ENCODE measurements at places on chromosomes 6 and 20.

DNA sequence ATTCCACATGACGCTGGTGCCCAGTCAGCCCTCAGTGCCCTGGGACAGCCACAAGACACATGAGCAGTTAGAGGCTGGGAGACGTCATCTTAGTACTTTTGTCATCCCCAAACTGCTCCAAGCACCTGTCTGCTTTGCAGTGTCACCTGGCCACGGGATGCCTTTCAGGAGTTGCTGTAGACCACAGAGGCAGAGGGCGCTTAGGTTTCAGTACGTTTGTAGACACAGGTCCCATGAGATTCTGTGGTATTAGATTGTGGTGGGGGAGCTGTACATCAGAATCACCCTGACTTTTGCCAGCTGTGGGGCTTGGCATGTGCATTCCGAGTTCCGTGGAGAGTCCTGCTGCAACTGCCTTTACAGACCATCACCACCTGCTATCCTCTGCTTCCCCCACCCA is 16.7 kb downstream of the MAVS start:
- no peak for DNase-seq

- DNase-seq = no peak
Observed at GRCh38 chr6:160226118-160226591, 32.5 kb downstream of the SLC22A2 start.

DNA sequence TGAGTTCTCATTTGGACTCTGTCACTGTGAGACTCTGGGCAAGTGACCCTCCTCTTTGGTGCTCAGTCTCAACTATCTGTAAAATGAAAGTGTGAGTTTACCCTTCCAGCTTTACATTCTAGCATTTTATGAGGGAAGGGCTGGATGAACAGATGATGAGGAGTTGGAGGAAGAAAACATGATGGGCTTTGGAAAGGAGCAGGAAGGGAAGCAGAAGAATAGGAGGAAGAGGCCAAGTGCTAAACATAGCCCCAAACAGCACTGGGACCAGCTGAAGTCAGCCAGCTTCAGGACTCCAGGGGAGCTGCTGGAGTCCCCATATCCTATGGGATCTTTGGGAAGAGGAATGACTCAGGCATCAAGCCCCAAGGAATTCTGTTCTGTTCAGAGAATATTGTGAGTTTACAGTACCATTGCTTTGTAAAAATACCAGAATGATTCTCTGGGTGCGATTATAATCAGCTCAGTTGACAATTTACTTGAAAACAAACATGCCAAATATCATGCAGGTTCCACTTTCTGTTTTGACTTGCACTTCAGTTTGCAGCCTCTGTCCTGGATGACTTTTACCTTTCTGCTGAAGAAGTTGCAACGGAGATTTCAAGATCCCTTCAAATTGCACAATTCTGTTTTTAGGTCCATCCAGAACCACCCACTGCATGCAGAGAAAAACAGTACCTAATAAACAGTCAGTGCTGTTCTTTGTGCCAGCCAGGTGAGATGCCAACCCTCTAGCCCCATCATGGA is 3.2 kb downstream of the CD40 start:
- DNase-seq = no peak

DNA sequence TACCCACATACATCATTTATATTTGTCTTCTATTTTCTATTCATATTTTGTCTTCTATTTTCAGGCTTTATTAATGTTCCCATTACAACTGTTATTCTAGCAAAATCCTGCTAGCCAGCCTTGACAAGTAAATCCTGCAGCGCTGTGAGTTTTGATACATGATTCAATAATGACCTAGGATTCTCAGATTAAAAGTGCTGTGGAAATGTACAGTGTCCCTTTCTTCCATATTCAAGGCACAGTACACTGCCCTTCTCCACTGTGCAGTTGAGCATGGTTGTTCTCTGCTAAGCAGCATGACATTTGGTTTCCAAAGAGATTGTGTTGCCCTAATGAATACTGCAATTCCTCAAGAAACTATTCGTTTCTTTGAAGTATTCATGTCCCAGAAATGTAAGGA is 5.8 kb upstream of the HEY2 start:
- no peak for DNase-seq

DNA sequence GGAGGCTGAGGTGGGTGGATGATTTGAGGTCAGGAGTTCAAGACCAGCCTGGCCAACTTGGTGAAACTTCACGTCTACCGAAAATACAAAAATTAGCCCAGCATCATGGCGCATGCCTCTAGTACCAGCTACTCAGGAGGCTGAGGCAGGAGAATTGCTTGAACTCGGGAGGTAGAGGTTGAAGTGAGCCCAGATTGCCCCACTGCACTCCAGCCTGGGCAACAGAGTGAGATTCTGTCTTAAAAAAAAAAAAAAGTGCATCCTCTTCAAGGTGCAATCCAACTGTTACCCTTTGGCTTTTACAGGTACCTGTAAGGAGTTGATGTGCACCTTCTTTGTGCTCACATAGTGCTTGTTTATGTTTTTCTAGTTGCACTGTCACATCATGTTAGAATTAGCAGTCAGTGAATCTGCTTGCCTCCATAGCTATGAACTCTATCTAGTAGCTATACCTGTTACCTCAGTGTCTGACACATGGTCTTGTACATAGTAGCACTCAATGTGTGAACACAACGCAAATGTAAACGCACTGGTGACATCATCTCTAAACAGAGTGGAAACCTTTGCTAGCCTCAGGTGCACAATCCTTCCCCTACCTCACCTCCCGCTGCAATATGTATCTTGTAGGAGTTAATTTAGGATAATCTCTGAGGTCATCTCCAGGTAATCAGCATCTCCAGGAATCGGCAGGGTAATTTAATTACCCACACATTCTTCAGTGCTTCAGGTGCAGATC is 9.7 kb downstream of the MSH5 start:
- DNase-seq = no peak

DNA sequence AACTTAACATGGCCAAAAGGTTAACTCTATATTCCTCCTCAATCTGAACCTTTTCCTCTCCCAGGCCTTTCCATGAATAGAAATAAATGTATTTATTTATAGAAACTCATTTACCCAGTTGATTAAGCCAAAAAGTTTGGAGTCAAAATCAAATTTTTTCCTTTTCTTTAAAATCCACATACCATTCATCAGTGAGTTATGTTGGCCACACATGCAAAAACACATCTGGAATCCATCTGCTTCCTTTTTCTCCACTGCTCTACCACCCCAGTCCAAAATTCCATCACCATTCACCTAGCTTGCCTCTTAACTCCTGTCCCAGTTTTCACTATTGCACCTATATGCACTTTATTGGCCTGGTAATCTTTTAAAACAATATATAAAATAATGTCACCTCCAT is 62.4 kb upstream of the TMEM200A start:
- DNase-seq = no peak

DNA sequence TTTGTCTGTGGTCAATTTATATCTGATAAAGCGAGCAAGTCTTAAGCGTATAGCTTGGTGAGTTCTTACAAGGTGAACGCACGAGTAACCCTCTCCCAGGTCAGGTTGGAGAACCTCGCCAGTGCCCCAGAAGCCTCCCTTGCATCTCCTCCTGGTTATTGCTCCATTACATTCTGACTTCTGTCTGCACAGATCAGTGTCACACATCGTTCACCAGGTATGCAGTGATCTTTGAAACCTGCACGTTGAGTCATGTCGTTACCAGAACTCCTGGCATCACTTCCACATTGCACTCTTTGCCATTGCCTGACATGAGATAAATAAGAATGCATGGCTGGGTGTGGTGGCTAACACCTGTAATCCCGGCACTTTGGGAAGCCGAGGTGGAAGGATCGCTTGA is 44.2 kb downstream of the AKAP12 start:
- DNase-seq = no peak

DNA sequence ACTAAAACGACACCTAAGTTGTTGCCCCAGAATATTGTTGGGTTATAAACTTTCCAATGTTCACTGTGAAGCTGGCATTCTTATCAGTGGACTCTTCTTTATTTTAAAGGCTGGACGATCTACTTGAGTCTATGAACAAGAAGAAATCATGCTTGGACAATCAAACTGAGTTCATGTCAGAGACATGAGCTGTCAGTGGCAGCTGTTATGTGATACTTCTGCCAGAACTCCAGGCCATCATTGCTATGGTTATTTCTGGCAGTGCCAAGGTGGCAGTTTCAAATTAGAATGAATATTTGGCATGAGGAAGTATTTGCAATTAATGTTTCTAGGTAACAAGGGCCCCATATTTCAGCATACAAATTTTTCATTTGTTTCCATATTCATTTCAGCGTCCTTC is 417.3 kb downstream of the LMBRD1 start:
- no peak for DNase-seq

- no peak for DNase-seq
Observed at GRCh38 chr6:152225241-152225934, 411.8 kb downstream of the SYNE1 start.

DNA sequence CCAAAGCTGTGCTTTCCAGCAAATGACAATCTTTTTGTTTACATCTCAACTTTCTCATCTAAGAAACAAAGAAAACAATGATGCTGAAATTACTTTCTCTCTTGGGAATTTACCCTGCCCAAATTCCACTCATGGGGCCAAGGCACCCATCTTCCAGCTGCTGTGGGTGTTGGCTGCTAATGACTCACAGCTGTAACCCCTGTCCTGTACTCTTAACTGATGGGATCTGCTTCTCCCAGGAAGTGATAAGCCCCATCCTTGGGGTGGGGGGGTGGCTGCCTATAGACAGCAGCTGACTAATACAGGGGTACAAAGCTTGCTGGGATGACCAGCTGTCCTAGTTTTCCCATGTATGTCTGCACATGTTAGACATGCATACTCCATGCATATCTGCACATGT is 938.6 kb downstream of the C6orf118 start:
- DNase-seq = no peak

GRCh38 chr6:43715056-43715788 is 27.6 kb upstream of the MRPS18A start:
- no peak for DNase-seq

Measured in ELR (cell line).